ENCODE measurements at places on chromosomes 11 and 22.

GRCh38 chr11:121553389-121553788, 100.6 kb upstream of the SORL1-AS1 start:
- no peak for DNase-seq

DNA sequence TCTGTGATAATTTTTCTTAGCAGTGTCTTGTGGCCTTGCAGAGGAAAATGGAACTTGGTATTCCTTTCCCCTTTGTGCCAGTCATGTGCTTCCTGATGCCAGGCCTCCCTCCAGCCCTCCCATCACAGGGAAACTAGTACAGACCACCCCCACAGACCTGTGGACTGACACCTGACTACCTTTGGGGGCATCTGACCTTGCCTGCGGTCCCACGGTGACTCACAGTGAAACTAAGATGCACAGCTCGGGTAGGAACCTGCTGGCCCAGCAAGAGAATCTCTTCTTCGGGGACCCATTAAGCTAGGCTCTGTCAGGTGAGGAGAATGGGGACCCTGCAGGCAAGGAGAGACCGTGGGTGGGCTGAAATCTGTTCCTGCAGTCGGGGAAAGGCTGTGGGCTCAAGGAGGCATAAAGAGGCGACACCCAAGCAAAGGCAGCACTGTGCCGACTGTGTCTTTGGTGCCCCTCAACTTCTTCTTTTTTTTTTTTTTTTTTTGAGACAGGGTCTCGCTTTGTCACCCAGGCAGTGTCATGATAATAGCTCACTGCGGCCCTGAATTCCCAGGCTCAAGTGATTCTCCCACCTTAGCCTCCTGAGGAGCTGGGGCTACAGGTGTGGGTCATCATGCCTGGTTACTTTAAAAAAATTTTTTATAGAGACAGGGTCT, 20.8 kb upstream of the PEX26 start:
- peak; percentile 49 for DNase-seq

GRCh38 chr11:47204637-47204989, 10.2 kb upstream of the DDB2 start:
- DNase-seq: peak; percentile 58

- no peak for DNase-seq
These were observed 8.6 kb downstream of the THYN1 start for GRCh38 chr11:134244593-134244992.

- no peak for DNase-seq
These were observed 2.9 kb downstream of the SERPIND1 start for GRCh38 chr22:20776624-20777405.

Measured in M059J (cell line).